Mesothelial cell of epicardium (in vitro differentiated cells): ENCODE measurements at places on chromosomes 11 and 22. TPM values are rescaled to one million over a fixed set of nuclear protein-coding genes. Genes with fewer than 3 reads are reported as not detected.
A peak's percentile ranks its signal among the peaks of the same experiment; 100 is the strongest.

GRCh38 chr11:114059984-114060391, 477 bp downstream of the ZBTB16 start:
- peaks cover 95% of the 10 kb centered on the region for H3K27me3 ChIP-seq
- H3K27ac ChIP-seq, result no peak overlapping the region
- H3K4me1 ChIP-seq, result peaks cover 14% of the 10 kb centered on the region

POLR2F gene
- total RNA-seq, result 63.8 to 70.0 TPM (median 66.3 TPM) in 3 replicates

DNA sequence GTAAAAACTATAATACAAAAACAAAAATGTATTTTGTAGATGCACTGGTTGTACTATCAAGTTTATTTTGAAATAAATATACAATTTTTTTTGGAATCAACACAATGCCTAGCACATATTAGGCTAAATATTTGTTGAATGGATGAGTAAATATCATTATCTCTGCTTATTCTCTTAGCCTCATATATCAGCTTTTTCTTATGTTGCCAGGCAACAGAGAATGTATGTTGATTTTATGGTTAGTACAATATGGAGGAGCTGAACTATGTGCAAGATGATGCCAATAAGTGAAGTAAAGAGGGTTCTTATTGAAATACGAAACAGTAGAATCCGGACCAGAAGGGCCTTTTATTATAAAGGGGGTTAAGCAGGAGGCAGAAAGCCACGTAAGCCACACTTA, 94.9 kb downstream of the FAR1 start:
- H3K36me3 ChIP-seq, result no peaks in the 10 kb centered on the region
- no peaks in the 10 kb centered on the region for H3K27me3 ChIP-seq
- no peak overlapping the region for H3K27ac ChIP-seq
- no peak for DNase-seq

RABL2B gene
- total RNA-seq, result 42.3 to 48.3 TPM (median 47.5 TPM) in 3 replicates

SELENOM gene
- 38.8 to 40.9 TPM (median 39.7 TPM) in 3 replicates for total RNA-seq

GNAZ gene
- 5.8 to 6.5 TPM (median 6.0 TPM) in 3 replicates for total RNA-seq

DNA sequence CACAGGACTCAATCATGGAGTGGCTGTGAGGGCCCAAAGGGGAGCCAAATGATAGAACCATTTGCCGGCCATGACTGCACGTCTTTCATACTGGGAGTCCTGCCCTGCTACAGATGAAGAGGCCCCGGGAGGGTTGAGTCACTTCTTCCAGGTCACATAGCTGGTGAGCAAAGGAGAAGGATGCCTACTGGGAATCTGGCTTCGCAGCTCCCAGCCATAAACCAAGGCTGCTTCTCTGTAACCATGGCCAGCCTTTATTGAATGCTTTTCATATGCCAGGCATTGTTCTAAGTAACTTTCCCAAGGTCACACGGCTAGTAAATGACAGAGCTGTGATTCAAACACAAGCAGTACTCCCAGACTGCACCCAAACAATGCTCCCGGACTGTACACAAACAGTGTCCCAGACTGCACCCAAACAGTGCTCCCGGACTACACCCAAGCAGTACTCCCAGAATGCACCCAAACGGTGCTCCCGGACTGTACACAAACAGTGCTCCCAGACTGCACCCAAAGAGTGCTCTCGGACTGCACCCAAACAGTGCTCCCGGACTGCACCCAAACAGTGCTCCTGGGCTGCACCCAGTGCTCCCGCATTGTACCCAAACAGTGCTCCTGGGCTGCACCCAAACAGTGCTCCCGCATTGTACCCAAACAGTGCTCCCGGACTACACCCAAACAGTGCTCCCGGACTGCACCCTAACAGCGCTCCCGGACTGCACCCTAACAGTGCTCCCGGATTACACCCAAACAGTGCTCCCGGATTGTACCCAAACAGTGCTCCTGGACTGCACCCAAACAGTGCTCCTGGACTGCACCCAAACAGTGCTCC, 89.8 kb downstream of the FBXO7 start:
- H3K36me3 ChIP-seq, result no peaks in the 10 kb centered on the region
- H3K27ac ChIP-seq, result no peak overlapping the region
- H3K27me3 ChIP-seq, result peaks cover 6% of the 10 kb centered on the region
- H3K4me1 ChIP-seq, result peaks cover 20% of the 10 kb centered on the region

DNA sequence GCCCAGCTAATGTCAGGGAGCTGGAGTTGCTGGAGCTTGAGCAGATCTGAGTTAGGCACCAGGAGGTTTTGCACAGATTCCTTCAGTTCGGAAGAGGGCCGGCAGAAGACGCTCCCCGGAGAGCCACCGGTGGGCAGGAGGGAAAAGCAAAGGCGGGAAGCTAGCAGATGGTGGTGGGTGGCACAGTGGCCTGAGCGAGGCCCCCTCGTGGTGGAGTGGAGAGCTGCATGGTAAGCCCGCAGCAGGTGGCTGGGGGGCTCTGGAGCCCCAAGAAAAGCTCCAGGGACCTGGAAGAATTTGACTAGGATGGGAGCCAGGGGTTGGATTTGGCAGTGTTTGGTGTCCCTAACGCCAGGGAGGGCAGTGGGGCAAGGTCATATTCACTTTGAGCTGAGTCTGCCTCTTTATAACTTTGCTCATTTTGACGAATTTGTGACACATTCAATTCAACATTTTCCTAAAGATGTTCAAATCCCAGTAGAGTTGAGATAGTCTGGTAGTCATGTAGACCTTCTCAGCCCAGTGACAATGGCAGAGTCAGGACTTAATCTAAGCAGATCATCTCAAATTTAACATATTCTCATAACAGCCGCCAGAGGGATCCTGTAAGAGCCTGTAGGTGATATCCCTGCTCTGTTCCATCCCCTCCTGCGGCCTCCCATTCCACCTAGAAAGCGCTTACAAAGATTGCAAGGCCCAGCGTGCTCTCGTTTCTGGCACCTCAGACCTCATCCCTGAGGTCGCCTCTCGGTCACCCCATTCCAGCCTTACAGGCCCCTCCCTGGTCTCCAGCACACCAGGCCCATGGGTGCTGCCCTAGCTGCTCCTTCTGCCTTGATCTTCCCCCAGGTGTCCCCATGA, 57.9 kb downstream of the TRIM29 start:
- peaks cover 19% of the 10 kb centered on the region for H3K36me3 ChIP-seq
- no peak for DNase-seq
- H3K27me3 ChIP-seq, result no peaks in the 10 kb centered on the region

GRCh38 chr11:117830072-117830471, 5.5 kb upstream of the FXYD2 start:
- H3K27me3 ChIP-seq, result peaks cover 18% of the 10 kb centered on the region
- no peak overlapping the region for H3K27ac ChIP-seq
- H3K36me3 ChIP-seq, result peaks cover 4% of the 10 kb centered on the region
- DNase-seq, result no peak
- H3K4me1 ChIP-seq, result peaks cover 23% of the 10 kb centered on the region

APOL4 gene
- 15.0 to 16.4 TPM (median 15.9 TPM) in 3 replicates for total RNA-seq

GRCh38 chr11:35615921-35616900, 2.0 kb upstream of the FJX1 start:
- H3K27me3 ChIP-seq, result peaks cover 3% of the 10 kb centered on the region
- no peak overlapping the region for H3K4me3 ChIP-seq
- peaks cover 31% of the 10 kb centered on the region for H3K4me1 ChIP-seq
- peak overlapping the region; percentile 50 for H3K27ac ChIP-seq
- no peak for DNase-seq

GRCh38 chr11:128621601-128622501, 34.5 kb upstream of the ETS1 start:
- peaks cover 11% of the 10 kb centered on the region for H3K4me1 ChIP-seq
- no peaks in the 10 kb centered on the region for H3K36me3 ChIP-seq
- H3K27ac ChIP-seq, result no peak overlapping the region
- no peak for DNase-seq
- H3K4me3 ChIP-seq, result no peak overlapping the region
- peaks cover 10% of the 10 kb centered on the region for H3K27me3 ChIP-seq

DNA sequence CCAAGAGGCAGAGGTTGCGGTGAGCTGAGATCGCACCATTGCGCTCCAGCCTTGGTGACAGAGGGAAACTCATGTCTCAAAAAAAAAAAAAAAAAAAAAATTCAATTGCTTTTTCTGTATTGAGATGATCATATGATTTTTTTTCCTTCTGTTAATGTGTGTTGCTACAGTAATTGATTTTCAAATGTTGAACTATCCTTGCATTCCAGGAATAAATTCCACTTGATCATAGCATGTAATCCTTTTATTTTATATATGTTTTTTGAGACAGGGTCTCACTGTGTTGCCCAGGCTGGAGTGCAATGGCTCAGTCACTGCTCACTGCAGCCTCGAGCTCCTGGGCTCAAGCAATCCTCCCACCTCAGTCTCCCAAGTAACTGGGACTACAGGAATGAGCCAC, 33.3 kb downstream of the MOV10L1 start:
- H3K27me3 ChIP-seq, result peaks cover 2% of the 10 kb centered on the region
- no peak overlapping the region for H3K27ac ChIP-seq
- no peak for DNase-seq
- peaks cover 3% of the 10 kb centered on the region for H3K36me3 ChIP-seq
- no peak overlapping the region for H3K4me3 ChIP-seq

DNA sequence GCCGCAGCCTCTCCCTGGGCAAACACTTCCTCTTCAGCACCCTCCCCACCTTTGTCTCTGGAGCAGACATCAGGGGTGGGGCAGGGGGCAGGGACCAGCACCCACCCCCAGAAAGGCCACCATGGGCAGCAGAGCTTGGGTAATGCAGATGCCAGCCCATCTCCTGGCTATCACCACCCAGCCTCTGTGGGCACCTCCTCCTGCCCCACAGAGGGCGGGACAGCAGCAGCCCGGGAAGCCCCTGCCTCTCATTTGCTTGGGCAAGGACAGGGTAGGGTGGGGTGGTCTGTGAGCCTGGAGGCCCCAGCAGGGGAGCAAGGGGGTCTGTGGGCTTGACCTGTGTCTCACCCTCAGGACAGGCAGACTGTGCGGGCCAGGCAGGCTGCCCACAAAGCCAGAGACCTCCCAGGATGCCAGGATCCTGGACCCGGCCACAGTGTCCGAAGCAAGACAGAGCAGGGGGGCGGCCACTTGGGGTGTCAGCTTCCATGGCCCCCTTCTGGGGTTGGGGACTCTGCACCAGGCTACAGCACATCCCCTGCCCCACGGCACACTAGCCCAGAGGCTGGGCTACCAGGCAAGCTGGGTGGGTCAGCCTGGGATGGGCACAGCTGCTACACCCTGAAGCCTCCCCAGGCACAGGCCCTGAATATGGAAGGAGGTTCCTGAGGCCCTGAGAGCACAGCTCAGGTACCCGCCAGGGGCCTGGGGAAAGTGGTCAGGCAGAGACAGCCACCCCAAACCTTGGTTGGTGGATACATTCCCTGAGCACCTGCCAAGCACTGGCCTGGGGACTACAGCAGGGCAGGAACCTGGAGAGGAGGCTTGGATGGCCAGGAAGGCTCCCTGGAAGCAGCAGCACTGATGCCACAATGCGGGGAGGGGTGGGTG, 4.5 kb downstream of the RNH1 start:
- no peak for DNase-seq
- peaks cover 14% of the 10 kb centered on the region for H3K36me3 ChIP-seq
- H3K27ac ChIP-seq, result no peak overlapping the region
- H3K27me3 ChIP-seq, result no peaks in the 10 kb centered on the region
- no peak overlapping the region for H3K4me3 ChIP-seq

DNA sequence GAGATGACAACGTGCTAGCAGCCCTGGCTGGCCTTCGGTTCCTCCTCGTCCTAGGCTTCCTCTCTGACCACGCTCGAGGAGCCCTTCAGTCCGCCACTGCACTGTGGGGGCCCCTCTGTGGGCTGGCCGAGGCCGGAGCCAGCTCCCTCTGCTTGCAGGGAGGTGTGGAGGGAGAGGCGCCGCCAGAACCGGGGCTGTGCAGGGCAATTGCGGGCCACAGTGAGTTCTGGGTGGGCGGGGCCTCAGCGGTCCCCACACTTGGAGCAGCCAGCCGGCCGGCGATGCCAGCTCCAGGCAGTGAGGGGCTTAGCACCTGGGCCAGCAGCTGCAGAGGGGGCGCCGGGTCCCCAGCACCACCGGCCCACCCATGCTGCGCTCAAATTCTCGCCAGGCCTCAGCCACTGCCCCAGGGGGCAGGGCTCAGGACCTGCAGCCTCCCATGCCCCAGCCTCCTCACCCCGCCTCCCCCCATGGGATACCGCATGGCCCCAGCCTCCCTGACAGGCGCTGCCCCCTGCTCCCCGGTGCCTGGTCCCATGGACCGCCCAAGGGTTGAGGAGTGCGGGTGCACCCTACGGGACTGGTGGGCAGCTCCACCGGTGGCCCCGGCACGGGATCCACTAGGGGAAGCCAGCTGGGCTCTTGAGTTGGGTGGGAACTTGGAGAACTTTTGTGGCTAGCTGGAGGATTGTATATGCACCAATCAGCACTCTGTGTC, 399.4 kb downstream of the LUZP2 start:
- H3K4me1 ChIP-seq, result peaks cover 11% of the 10 kb centered on the region
- no peaks in the 10 kb centered on the region for H3K36me3 ChIP-seq
- no peak overlapping the region for H3K27ac ChIP-seq
- no peak overlapping the region for H3K4me3 ChIP-seq
- no peak for DNase-seq

- peak overlapping the region; percentile 22 for H3K27ac ChIP-seq
- H3K36me3 ChIP-seq, result no peaks in the 10 kb centered on the region
- no peaks in the 10 kb centered on the region for H3K27me3 ChIP-seq
- H3K4me1 ChIP-seq, result peaks cover 45% of the 10 kb centered on the region
- no peak overlapping the region for H3K4me3 ChIP-seq
- DNase-seq, result peak; percentile 43
Measured at GRCh38 chr11:88414385-88414861, 76.9 kb upstream of the CTSC start.

KCNJ4 gene
- total RNA-seq, result 2.5 to 2.8 TPM (median 2.6 TPM) in 3 replicates

DNA sequence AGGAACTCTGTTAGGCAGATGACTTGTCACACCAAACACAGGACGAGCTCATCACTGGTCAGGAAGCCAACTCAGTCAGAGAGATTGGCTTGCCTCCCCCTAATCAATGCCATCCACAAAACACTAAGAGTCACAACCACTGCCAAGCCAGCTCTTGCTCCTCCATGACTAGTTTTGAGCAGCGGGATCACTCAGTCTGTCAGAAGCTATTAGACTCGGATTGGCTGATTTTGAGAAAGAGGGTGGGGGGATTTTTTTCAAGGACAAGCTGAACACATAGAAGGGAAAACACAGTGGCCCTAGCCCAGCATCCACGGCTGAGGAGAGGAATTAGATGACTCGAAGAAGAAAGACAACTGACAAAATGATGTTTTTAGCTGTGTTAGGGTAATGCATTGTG, 55.9 kb downstream of the SEZ6L start:
- no peak overlapping the region for H3K4me3 ChIP-seq
- H3K36me3 ChIP-seq, result no peaks in the 10 kb centered on the region
- peaks cover 40% of the 10 kb centered on the region for H3K27me3 ChIP-seq
- no peak overlapping the region for H3K27ac ChIP-seq
- DNase-seq, result no peak

GRCh38 chr11:93541884-93542810, 1.0 kb downstream of the SMCO4 start:
- peaks cover 9% of the 10 kb centered on the region for H3K27me3 ChIP-seq
- no peaks in the 10 kb centered on the region for H3K36me3 ChIP-seq
- peaks cover 9% of the 10 kb centered on the region for H3K4me1 ChIP-seq
- H3K4me3 ChIP-seq, result peak overlapping the region; percentile 80

DNA sequence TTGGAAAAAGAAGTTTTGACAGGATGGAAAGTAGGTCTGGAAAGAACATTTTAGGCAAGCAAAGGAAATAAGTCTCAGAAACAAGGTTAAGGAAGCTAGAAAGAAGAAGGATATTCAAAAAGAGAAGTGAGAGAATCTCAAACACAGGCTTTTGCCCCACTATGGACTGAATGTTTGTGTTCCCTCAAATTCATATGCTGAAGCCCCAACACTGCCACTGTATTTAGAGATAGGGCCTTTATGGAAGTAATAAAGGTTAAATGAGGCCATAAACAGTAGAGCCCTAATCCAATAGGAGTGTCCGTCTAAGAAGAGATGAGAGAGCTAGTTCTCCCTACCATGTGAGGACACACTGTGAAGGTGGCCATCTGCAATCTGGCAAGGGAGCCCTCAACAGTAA, 20.6 kb upstream of the RPS13 start:
- no peak for DNase-seq
- H3K36me3 ChIP-seq, result peaks cover 34% of the 10 kb centered on the region
- no peak overlapping the region for H3K27ac ChIP-seq
- no peaks in the 10 kb centered on the region for H3K27me3 ChIP-seq
- H3K4me3 ChIP-seq, result no peak overlapping the region
